Endothelial cell of coronary artery (primary cell): ENCODE measurements at places on chromosomes 4 and X. TPM values are rescaled to one million over a fixed set of nuclear protein-coding genes. Genes with fewer than 3 reads are reported as not detected.

CCDC110 gene
- 0.36 and 0.75 TPM in 2 replicates for total RNA-seq

TMEM150C gene
- total RNA-seq = 1.4 and 3.0 TPM in 2 replicates

CACNA1F gene
- under 0.01 TPM in 1 of 2 replicates, not detected in the other for total RNA-seq

ARHGAP6 gene
- total RNA-seq = 0.36 and 0.47 TPM in 2 replicates

SAGE1 gene
- not detected in 2 replicates for total RNA-seq

HTN1 gene
- total RNA-seq = not detected in 2 replicates

TCEAL6 gene
- not detected in 2 replicates for total RNA-seq

DCAF12L1 gene
- total RNA-seq = 0.09 and 0.63 TPM in 2 replicates

PHF8 gene
- 12.1 and 17.9 TPM in 2 replicates for total RNA-seq

RIPPLY1 gene
- total RNA-seq = not detected in 2 replicates

PNMA5 gene
- not detected in 2 replicates for total RNA-seq

MAP7D2 gene
- 0.36 TPM in 1 of 2 replicates, not detected in the other for total RNA-seq

MAP3K15 gene
- 0.09 TPM in 2 replicates for total RNA-seq

PDLIM3 gene
- total RNA-seq = 17.1 and 85.7 TPM in 2 replicates

CC2D2A gene
- 7.2 and 11.2 TPM in 2 replicates for total RNA-seq

GAGE12H gene
- total RNA-seq = not detected in 2 replicates

DCK gene
- total RNA-seq = 10.8 and 11.6 TPM in 2 replicates

MAGEH1 gene
- 22.1 and 22.4 TPM in 2 replicates for total RNA-seq

LRIT3 gene
- total RNA-seq = under 0.01 and 0.09 TPM in 2 replicates

TNIP3 gene
- total RNA-seq = 0.36 and 0.94 TPM in 2 replicates

DCAF4L1 gene
- total RNA-seq = 0.09 and 0.19 TPM in 2 replicates

PSMD10 gene
- 99.1 and 117 TPM in 2 replicates for total RNA-seq

FAM149A gene
- total RNA-seq = 0.18 and 0.47 TPM in 2 replicates

AR gene
- total RNA-seq = 0.75 and 1.1 TPM in 2 replicates

CPZ gene
- 1.2 TPM in 1 of 2 replicates, not detected in the other for total RNA-seq

POU4F2 gene
- total RNA-seq = not detected in 2 replicates

SPP1 gene
- total RNA-seq = not detected in 2 replicates

PIR gene
- 67.0 and 285 TPM in 2 replicates for total RNA-seq

OPN1LW gene
- not detected in 2 replicates for total RNA-seq

RBM47 gene
- total RNA-seq = 0.09 TPM in 1 of 2 replicates, not detected in the other

GLRA3 gene
- total RNA-seq = not detected in 2 replicates

ODAM gene
- not detected in 2 replicates for total RNA-seq

NWD2 gene
- total RNA-seq = not detected in 2 replicates

FGFBP1 gene
- not detected in 2 replicates for total RNA-seq

STAP1 gene
- total RNA-seq = not detected in 2 replicates

NUP62CL gene
- not detected in 2 replicates for total RNA-seq

TLR10 gene
- total RNA-seq = not detected in 2 replicates

LRP2BP gene
- 0.45 and 0.47 TPM in 2 replicates for total RNA-seq

RAB40AL gene
- 0.36 and 0.75 TPM in 2 replicates for total RNA-seq
